ENCODE measurements at places on chromosomes 4 and X.

GRCh38 chr4:23769406-23769805 lies 120.4 kb downstream of the PPARGC1A start:
- no peak for DNase-seq

GRCh38 chr4:99968330-99968729 lies 18.3 kb upstream of the H2AZ1 start:
- no peak for DNase-seq

- no peak for DNase-seq
Observed at GRCh38 chr4:169660929-169661328, 40.6 kb downstream of the CLCN3 start.

DNA sequence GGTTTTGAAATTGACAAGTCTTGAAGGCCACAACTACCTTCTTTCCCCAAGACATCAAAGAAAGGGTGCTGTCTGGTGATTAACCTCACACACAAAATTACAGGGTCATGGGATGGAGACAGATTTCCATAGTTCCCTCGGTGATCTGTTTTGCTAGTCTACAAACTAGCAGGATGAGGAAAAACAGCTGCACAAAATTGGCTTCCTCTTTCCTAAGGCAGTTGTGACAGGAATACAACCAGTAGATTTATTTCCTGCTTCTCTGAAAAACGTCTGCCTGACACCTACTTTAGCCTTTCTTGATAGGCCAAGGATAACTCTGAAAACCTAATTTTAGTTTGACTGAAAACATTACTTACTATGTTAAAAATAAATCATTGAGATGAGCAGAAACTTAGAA lies 39.6 kb downstream of the DKK2 start:
- no peak for DNase-seq

GRCh38 chr4:152398060-152398459 lies 137.8 kb downstream of the FBXW7 start:
- no peak for DNase-seq
